CD4-positive, alpha-beta T cell (primary cell): ENCODE measurements at places on chromosomes 6 and 20.

- no peak for DNase-seq
Observed at GRCh38 chr6:19879663-19880062, 42.5 kb downstream of the ID4 start.

- no peak for DNase-seq
Observed at GRCh38 chr6:124203812-124204167, 400.1 kb downstream of the NKAIN2 start.

- DNase-seq, result no peak
Observed at GRCh38 chr20:14295770-14296309, 41.6 kb downstream of the FLRT3 start.

- no peak for DNase-seq
Observed at GRCh38 chr20:23147647-23147963, 61.5 kb upstream of the CD93 start.

GRCh38 chr20:44627364-44628010 is 24.0 kb downstream of the ADA start:
- no peak for DNase-seq

GRCh38 chr6:83442752-83443151 is 11.9 kb upstream of the ME1 start:
- no peak for DNase-seq

DNA sequence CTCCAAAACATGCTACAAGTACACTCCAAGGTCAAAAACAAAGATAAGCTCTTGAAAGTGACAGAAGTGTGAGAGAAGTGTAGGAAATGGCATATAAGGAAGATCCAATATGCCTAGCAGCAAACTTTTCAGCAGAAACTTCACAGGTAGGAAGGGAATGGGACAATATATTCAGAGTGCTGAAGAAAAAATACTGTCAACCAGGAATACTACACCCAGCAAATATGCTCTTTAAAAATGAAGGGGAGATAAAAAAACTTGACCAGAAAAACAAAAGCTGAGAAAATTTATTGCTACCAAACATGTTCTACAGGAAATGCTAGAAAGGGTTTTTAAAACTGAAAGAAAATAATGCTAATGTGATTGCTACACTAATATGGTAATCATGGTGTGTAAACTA is 46.2 kb downstream of the THBS2 start:
- DNase-seq, result no peak

DNA sequence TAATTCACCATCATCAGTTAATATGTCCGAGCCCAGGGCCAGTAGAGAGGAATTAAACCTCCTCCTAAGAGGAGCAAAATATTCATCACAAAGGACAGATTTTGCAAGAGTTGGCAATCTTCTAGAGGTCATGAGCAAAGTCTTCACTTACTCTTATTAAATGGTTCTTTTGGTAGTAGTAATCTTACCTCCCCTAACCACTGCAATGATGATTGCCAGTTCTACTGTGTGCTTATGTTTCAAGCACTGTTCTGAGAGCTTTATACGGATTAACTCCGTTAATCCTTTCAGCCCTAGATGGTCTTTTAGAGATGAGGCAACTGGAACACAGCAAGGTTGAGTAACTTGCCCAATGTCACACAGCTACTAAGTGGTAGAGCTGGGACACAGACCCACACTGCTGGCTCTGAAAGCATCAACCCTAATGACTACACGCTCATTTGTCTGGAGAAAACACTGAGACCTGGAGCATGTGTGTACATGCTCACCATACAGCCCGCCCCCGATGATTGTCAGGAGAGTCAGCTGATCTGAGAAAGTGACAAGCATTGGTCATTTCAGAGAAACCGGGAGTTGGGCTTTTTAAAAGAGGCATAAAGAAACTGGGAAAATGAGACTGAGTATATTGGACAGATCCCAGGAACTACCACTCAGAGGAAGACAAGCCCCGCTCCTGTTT is 276.0 kb downstream of the NRN1 start:
- no peak for DNase-seq

GRCh38 chr6:16338577-16339264 is 100.3 kb downstream of the GMPR start:
- DNase-seq, result no peak

DNA sequence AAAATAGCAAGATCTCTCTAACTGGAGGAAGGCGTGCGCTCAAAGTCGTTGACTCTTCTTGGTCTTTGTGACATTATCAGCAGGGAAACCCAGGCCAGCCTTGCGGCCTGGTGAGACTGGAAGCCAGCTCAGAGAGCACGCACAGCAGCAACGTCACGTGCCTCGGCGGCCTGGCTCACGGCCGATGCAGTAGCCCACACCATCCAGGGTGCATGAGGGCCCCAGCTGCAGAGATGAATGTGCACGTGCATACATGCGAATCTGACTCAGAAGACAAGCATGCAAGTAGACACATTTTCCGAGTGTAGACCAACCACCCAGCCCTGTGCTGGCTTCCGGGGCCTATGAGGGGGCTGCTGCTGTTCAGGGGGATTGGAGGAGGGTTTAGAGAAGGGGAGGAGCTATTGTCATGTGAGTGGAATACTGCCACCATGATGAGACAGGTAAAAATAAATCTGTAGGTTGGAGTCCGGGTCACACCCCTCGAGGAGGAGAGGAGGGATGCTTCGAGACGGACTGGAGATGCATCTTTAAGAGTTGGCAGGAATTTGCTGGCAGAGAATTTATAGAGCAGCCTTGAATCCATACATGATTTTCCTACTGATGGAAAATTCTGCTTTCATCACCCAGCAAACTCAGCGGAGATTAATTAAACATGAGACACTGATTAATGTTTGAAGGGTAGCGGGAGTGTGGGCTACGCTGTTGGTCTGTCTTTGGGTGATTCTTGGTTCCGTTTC is 388.2 kb downstream of the CDH4 start:
- DNase-seq, result no peak

DNA sequence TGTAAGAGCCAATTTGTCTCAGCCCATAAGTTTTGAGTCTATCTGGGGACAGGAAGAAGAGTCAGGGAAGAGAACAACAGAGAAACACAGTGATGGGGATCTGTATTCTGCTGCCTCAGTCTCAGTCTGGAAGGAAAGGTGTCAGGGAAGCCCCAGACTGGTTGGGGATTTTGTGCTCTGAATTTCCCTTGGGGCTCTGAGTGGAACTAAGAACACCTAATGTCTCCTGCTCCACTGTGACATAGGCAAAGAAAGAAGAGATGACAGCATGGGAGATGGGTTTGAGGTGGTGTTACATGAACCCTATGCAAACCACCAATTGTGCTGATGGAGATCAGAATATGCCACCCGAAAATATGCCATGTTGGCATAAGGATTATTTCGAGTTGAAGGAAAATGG is 139.5 kb upstream of the MYLIP start:
- no peak for DNase-seq
